ENCODE measurements at places on chromosomes 13 and 19.

DNA sequence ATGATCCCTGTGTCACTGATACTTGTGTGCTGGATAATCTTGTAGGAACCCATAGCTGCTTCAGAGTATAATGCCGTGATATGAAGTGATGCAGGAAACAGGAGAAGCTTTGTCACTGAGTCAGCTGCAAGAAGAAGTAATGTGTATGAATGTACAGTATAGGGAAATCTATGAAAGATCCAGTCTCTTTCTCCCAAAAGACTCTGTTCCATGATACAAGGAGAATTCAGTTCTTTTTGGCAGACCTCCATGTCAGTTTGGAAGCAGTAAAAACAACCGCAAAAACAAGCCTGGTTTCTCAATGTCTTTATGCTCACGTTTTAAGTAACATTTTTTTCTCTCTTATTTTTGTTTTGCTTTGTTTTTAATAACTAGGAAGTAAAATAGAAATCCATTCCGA, 33.9 kb downstream of the PCDH17 start:
- no peak for DNase-seq

- no peak for DNase-seq
Measured at GRCh38 chr13:103044056-103044455, 22.2 kb downstream of the SLC10A2 start.

GRCh38 chr13:39016087-39016486, 21.8 kb downstream of the PROSER1 start:
- no peak for DNase-seq

DNA sequence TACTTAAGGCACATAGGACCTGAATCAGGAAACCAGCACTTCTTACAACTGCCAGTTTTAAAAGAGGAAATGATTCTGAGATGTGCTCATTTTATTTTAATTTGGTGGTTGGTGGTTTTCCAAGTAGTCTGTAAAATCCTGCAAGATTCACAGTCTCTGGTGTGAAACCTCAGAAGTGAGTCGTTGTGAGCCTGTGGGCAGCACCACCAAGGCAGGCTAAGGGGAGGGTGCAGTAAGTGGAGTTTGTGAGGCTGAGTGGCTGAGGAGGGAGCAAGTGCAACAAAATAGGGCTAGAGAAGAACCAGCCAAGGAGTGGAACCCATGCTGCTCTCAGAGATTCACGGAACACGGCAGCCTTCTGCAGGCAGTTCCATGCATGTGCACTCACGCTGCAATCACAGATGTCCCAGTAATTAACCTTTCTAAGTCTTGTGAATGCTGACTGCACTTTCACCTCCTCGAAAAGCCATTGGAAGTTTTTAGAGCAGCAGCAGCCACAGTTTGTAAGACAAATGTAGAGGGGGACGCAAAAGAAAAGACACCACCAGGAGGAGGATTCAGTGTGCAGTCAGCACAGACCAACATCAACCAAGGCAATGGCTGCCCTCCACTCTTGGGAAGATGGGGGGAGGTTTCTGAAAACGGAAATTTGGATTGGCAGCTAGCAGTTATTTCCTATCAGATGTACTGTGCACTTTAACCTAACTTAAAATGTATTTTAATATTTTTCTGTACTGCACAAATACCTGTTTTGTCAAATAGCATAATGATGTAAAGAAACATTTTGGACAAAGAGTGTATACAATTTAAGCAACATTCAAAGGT, 44.9 kb downstream of the ESD start:
- DNase-seq: no peak

GRCh38 chr19:11152318-11153062, 3.1 kb downstream of the SPC24 start:
- no peak for DNase-seq

GRCh38 chr13:46622630-46623256, 69.8 kb downstream of the LRCH1 start:
- DNase-seq: no peak

DNA sequence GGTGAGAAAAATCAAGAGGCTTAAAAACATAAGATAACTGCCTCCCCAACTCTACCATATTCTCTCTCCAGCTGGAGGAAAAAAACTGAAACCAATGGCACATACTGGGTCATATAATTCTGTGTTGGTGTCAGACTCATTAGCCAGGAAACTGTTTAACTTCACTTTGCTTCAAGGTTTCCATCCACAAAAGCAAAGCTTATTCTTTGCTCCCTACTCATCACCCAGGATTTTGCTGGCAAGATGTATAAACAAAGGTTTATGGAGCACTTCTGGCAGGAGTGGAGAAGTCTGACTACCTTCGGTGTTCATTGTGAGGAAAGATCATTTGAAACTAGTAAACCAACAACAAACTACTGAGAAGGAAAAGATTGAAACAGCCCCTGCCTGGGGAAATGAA, 197.5 kb upstream of the SERP2 start:
- DNase-seq: no peak

DNA sequence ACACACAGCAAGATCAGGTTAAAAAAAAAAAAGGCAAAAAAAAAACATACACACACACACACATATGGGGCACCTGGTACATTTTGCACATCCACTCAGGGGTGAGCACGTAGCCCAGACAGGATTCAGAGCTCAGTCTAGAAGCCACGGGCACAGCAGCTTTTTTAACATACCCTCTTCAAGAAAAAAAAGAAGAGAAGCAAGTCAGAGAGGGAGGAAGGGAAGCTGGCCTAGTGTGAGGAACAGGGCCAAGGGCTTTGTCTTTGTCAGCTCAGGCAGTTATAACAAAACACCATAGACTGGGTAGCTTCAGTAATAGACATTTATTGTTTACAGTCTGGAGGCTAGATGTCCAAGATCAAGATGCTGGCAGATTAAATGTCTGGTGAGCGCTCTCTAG, 2.3 kb upstream of the TPM4 start:
- no peak for DNase-seq

- no peak for DNase-seq
Measured at GRCh38 chr19:53644061-53644816, 12.4 kb downstream of the DPRX start.

- DNase-seq: no peak
Measured at GRCh38 chr19:4089400-4089908, 22.8 kb upstream of the ZBTB7A start.

- peak; percentile 69 for DNase-seq
Measured at GRCh38 chr19:45322311-45322710, 364 bp downstream of the CKM start.

DNA sequence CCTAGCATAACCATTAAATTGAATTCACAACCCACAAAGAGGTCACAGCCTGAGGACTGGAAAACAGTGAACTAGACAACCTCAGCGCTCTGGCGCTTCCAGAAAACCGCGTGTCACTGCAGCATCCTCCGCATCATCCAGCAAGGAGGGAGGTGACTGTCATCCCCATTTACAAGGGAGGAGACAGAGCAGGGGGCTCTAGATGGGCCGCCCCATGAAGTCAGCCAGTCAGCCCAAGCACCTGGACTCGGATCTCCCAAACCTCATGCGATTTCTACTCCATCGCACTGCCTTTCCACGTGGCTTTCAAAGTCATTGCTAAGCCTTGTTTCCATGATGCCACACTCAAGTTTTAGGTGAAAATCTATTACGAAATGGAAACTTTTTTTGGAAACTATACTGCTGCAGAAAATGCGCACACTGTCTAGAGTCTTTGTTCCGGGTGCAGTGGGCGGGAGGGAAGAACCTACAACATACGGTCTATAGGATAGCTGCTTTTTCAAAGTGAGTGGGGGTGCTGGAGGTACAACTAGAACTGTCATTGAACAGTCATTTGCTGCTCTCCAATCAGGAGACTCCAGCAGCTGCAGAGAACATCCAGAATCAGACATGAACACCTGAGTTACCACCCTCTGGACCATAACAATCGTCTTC, 2.8 kb downstream of the AP3D1 start:
- DNase-seq: no peak

DNA sequence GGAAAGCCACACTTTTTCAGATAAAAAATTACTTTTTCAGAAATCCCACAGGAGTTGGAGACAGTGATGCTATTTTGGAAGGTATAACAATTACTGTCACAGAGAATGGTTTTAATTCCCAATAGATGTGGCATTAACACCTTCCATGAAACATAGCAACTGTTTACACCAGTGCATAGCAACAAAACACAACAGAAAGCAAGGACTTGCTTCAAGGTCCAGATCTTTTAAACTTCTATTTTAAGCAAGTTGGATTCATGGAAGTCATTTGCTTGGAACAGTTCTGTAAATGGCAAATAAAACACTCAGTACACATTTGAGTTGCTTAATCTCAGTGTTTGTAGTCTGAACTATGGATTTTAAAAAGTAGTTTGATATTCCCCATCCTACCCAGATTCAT, 385.9 kb upstream of the SPRY2 start:
- DNase-seq: no peak

GRCh38 chr19:1725100-1726064, 27.9 kb upstream of the ONECUT3 start:
- peak; percentile 82 for DNase-seq

- no peak for DNase-seq
Measured at GRCh38 chr19:4577020-4577782, 17.7 kb upstream of the SEMA6B start.

DNA sequence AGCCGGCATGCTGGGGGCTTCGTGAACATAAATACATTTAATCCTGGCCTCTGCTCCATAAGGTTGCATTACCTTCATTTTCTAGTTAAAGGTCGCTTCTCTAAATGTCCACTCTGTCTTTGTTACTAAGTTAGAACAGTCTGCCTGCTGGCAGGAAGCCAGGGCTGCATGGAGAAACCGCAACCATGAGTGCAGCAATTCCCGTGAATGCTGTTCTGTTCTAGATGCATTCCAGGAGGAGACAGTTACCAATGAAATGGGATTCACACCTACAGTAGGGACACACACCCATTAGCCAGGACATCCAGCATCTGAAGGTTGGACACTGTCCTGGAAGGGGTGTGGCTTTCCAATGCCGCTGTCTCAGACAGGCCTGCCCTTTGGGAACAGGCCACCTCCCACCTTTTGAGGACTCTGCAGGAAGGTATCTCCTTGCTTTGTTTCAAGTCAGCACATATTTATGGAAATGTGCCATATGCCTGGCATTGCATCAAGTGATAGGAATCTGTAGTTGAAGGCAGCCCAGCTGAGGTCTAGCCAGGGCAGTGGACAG, 129.7 kb downstream of the SLC7A1 start:
- no peak for DNase-seq

- no peak for DNase-seq
Measured at GRCh38 chr19:18170714-18171255, 2.8 kb upstream of the IFI30 start.

DNA sequence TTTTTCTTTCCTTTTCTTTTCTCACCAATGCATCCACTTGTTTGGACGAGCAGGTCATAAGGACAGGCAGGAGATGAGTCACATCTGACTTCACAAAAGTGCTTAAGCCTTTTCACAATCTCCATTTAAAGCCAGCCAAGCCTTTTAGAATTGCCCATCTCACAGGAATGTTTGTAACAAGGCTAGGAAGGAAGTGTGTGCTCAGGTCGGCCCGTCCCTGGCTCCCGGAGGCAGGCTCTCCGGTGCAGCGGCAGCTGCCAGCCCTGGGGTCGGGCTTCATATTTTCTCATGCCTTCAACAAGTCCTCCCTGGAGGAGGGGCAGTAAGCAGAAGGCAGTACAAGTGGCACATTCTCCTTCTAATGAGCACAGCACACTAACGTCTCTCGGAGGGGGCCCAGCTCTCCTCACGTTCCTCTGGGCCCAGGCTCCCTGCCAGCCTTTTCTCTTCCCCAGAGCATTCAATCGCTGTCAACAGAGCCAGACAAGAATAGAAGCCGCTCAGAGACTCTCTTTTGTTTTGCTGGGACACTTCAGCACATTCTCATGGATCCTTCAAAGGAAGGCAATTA, 180.5 kb downstream of the COL4A1 start:
- DNase-seq: peak; percentile 85

DNA sequence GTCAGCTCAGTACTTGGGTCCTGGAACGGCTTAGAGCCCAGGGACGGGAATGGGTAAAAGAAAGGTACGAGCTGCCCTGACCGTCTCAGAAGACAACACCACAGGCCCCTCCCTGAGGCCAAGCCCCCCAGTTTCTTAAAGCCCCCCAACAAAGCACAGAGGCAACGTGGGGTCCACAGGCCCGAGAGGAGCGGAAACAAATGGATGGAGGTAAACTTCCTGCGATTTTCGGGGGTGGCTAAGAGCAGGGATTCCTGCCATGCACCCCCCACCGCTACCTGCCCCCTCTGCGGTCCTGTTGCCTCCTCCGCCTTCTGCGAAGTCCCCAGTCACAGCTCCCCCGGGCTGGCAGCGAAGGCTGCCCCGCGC, 48.2 kb downstream of the PTPRS start:
- peak; percentile 36 for DNase-seq

DNA sequence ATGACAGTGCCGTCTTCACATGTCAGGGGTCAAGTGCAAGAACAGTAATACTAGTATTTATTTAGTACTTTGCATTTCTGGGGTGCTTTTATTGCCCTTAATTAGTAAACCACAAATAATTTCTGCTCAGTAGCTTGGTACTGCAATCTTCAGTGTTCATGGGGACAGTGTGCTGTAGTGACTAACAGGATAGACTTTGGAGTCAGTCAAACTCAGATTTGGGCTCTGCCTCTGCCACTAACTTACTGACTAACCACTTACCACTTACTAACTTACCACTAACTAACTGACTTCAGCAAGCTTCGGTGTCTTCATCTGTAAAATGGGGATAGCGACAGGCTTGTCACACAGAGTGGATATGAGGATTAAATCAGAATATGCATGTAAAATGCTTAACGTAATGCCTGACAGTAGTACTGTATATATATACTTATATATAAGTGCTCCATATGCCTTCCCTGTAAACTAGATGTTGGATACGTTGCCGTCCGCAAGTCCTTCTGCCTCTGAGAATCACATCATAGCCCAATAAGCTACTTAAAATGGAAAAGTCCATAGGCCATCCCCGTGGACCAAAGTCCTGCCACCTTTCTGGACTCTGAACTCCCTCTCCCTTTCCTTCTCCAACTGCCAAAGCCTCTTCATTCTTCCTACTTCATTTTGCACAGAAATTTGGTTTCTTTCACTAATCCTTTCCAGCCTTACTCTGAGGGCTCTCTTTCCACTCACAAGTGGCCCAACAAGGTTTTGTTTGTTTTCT, 158.1 kb downstream of the ZIC5 start:
- no peak for DNase-seq

DNA sequence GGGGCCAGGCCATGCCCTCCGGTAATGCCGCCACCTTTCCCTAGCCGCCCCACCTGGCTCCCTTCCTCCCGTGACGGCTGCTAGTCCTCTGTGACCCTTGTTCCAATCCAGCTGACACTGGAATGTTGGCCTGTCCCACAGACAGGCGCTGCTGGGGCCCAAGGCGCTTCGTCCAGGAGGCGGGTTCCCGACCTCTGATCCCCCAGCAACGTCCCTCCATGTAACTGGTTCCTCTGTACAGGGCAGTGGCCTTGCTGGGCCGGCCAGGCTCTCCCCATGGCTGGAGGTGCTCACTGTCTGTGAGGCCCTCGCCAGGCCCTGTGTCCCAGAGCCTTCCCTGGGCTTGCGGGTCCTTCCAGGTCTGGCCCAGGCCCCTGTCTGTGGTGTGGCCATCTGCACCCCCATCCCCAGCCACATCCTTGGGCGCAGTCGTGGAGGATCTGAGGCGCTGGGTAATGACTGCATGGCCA, 6.8 kb upstream of the GRIN3B start:
- no peak for DNase-seq
